ENCODE measurements at places on chromosomes 1 and 21.

DNA sequence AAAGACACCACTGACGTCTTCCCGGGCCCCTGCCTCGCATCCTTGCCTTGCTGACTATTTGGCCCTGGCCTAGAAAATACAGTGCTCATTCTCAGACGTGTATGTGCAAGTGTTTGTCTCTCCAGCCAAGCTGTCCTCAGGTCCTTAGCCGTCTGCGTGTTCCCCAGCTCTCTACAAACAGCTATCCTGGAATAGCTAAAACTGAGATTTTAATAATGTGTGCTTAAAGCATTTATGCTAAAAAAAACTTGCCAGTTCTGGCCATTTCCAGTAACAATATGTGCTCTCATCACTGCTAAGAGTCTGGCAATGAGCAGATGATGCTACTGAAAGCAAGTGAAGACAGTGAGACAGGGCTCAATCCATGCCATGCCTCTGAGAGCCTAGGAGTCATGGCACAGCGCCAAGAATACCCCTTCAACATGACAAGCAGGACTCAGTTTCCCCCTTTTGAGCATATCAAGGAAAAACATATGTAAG, 55.7 kb downstream of the IRF2BP2 start:
- no peak for DNase-seq

GRCh38 chr1:115437196-115437595, 99.1 kb upstream of the NGF start:
- DNase-seq: no peak

DNA sequence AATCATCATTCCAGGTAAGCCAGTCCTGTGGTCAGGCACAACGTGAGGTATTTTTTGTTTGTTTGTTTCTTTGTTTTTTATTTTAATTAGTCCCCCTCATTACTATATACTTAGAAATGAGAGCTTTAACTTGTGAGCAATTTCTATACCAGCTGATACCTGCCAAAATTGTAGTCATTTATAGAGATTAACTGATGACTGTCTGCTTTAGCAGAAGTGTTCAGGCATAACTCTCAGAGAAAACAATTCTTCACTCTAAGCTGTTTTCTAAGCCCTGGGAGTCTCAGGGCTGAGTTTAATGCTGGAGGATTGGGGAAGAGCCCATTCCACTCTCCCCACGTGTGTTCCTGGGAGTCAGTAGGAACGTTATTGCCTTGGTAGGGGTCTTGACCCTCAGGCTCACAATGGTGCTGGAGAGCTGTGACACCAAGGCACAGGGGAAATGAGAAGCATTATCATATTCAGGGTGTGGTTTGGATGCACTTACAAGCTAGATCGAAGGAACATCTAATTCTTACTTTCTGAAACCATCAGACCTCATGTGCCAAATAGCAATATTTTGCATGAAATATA, 168.2 kb downstream of the CLIC6 start:
- DNase-seq: no peak

DNA sequence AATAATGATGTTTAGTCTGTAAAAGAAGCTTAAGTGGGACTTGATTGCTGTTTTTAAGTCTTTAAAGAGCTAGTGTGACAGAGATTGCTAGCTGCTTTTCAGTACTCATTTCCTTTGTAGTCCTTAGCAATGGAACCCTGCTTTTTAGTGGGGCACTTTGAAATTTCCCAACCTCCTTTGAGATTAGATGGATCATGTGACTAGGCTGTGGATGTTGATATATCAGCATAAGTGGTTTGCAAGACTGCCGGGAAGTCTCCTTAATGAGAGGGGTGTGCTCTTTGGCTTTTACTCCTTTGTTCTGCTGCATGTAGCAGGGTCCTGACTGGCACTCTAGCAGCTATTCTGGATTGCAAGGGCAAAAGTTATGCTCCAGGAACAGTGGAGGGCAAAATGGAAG, 11.2 kb upstream of the RCOR3 start:
- DNase-seq: no peak

DNA sequence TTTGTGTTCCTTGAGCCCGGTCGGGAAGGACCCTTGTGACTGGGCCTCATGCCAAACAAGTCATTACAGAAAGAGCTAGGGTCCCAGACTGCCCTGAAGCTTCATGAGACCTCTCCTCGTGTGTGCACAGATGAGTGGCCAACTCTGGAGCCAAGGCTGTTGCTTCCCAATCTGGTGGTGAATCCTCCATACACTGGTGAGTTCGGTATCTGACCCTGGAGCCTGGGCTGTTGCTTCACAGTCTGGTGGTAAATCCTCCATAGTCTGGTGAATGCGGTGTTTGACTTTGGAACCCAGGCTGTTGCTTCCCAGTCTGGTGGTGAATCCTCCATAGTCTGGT, 737.8 kb downstream of the MATN1 start:
- DNase-seq: no peak

DNA sequence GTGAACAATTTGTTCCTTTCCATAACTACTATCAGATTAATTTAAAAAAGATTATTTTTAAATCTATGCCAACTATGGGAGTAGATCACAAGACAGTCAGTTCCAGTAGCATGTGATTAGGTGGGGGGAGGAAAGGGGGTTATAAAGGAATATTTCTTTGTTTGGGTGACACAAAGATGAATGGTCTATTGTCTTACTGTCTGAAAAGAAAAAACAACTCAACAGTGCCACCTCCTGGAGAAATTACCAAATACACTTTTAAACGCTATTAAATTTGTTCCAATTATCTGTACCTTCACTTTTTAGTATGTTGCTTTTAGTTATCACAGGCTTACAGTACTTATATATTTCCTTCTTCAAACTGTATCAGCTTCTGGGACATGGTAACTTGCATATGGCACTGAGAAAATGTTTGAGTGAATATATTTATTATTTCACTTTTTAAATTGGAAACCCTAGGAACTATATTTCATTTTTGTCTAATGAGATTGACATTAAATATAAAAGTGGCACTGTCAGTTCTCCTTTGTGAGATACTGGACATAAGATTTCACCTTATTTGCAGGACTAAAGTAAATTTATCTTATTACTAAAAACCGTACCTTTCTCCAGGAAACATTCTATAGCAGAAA, 1.7 kb upstream of the SORT1 start:
- DNase-seq: no peak

GRCh38 chr1:210405316-210405715, 76.6 kb downstream of the HHAT start:
- no peak for DNase-seq

- DNase-seq: no peak
Observed at GRCh38 chr1:23422241-23422877, 2.2 kb downstream of the TCEA3 start.

DNA sequence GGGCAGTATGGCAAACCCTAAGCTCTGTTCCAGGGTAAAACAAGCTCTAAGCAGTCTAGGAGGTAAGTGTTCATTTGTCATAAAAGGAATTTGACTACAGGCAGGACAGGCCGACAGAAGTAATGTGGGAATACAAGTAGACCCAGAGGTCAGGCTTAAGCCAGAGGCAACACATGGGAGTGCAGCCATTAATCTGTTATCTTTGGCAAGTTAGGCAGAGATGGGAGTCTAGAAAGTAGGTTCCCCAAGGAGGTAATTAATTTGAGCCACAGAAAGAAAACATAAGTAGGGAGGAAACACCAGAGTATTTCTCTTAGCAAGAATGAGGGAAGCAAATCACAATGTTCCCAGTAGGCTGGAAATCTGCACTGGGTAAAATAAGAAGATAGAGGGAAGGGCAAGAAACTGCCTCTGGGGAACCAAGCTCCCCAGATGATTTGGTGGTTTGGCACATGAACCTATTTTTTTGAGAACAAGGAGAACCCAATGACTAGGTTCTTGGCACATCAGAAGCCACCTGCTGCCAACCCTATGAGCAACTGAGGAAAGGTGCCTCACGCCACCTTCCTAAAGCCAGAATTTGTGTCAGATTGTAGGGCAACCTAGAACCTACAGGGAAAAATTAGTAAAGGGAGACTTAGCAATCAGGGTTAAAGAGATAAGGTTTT, 636.4 kb upstream of the PLXNA2 start:
- DNase-seq: no peak

DNA sequence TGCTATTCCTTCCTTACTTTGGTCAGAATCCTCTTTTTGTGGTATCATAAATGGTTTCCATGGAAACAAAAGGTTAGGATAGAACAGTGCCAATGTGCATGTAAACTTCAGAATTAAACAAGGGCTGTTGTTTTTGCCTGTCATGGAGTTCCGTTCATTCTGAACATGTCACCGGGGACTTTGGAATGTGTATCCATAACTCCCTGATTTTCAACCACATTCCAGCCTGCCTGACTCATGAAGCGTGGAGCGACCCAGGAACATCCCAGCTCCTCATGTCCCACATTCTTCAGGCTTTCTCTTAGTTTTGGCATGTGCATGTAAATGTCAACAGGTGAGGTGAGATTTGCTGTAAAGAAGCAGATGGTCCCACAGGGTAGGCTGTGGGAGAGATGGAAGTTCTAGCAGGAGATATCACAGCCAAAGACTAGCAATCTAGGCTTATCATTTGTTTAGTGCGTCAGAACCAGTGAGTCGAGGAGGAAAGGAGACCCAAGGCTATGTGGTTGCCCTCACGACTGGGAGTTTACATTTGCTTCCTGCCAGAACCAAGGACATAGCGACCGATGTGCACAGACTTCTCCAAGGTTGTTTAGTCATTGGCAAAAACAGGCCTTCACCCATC, 23.0 kb upstream of the DNAJC11 start:
- DNase-seq: no peak
